Fibroblast of skin of abdomen (primary cell): ENCODE measurements at places on chromosomes 7 and 10.

GRCh38 chr10:59585046-59585700, 124.5 kb downstream of the SLC16A9 start:
- peak; percentile 55 for DNase-seq

DNA sequence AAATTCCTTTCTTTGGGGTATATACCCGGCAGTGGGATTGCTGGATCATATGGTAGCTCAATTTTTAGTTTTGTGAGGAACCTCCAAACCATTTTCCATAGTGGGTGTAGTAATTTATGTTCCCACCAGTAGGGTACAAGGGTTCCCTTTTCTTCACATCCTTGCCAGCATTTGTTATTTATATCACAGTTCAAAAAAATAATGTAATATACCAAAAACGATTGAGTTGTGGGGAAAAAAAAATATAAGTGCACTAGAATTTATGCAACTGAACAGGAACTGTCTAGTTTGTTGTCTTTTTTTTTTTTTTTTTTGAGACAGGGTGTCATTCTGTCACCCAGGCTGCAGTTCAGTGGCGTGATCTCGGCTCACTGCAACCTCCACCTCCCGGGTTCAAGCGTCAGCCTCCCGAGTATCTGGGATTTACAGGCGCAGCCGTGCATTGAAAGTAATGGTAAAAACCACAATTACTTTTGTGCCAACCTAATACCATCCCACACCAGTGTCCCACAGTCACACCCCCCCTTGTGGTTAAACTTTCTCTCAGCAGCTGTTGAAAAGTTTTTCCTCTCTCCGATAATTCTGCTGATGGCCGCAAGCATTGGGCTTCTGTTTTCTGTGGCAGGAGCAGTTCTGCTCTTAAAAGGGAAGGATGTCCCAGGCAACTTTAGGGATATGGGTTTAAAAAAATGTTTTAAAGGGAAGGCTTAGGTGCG, 6.8 kb upstream of the LAT2 start:
- DNase-seq: peak; percentile 49

DNA sequence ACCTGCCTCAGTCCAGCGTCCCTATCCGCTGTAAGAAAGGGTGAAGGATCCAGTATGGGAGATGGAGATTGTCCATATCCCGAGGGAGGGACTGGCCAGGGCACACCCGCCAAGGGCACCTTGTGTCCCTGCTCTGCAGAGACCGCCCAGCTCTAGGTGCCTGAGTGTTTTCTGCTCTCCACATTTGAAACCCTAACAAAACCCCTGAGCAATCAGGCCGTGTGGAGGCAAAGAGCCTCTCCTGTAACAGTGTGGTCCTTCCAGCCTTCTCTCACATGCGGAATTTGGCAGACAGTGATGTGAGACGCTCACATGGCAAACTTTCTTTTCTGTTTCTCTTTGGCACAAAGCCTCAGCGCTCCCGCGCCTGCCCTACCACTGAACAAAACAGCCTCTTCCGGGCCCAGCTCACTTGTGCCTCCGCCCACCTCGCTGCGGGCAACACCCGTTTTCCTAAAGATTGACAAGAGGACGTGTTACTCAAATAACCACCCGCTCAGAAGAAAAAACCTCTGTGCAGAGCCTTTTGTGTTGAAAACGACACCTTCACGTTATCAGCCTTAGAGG, 514.8 kb downstream of the DNAJB6 start:
- no peak for DNase-seq

GRCh38 chr10:85515316-85515715, 851.3 kb downstream of the GRID1 start:
- no peak for DNase-seq

- DNase-seq: no peak
Observed at GRCh38 chr10:63261496-63261895, 128.4 kb downstream of the NRBF2 start.

DNA sequence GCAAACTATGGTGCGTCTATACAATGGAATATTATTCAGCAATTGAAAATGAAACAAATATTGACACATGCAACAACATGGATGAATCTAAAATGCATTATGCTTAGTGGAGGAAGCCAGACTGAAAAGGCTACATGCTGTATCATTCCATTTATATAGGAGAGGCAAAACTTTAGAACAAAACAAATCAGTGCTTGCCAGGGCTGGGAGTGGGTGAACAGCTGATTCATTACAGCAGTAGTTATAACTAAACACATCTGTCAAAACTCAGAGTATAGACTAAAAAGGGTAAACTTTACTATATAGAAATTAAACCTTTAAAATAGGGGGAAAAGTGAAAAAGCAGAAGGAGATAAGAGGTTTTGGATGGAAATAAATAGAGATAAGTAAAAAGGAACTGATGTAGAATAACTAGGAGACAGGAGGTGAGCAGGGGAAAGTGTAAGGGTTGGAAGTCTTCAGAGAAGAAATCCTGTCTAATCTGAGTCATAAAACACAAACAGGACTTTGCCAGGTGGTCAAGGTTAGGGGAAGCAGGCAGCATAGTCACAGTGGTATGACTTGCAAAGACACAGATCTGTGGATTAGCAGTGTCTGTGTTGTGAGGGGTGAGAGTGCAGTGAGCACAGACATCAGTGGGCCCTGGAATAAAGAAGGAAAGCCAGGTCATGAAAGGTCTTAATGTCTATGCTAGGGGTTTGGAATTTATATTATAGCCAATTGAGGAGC, 349.8 kb downstream of the PHTF2 start:
- DNase-seq: peak; percentile 6

- no peak for DNase-seq
Observed at GRCh38 chr10:125154529-125154928, 5.8 kb downstream of the CTBP2 start.

DNA sequence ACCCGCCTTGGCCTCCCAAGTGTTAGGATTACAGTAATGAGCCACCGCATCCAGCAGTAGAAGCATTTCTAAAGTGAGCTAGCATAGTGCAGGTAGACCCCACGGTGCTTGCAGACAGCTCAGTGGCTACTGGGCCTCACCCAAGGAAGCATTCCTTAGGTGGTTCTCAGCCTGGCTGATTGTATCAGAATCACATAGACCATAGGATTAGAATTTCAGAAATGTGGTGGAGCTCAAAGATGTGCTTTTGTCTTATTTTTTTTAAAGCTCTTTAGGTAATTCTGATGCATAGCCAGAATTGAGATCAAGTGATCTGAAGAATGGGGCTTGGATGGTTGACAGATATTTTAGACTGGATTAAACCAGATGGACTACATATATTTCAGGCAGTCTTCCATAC, 10.9 kb downstream of the ANLN start:
- peak; percentile 67 for DNase-seq

DNA sequence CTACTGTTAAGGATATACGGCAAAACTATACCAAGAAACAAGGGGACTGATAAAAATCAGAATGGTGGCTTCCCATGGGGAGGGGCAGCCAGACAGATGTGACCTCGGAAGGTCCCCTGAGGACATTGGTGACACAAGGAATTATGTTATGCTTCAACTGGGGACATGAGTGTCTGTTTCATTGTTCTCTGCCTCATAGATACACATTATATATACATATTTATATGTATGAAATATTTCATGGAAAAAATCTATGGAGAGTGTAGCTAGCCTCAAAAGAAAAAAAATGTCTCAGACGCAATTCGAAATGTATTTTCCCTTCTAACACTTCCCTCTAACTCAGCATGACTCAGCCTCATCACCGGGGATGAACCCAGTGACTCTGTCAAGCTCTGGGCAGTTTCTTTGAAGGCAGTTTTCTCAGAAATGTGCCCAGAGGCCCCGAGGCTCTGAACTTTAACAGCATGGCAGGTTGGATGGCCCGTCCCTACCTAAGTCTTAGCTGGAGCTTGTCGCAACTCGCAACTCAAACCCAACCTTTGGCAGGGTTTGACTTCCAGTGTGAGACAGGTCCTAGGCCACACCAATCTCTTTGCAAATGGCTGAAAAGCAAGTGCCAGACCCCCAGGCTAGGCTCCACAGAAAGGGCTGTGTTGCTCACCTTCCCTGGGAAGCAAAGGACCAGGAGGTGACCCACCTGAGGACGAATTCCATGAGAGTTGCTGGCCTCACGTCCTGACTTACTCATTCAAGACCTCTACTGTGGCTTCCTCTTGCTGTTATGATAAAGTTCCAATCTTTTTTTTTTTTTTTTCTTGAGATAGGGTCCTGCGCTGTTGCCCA, 86.9 kb downstream of the CARD11 start:
- peak; percentile 53 for DNase-seq

- DNase-seq: no peak
Observed at GRCh38 chr7:50640779-50641178, 75.6 kb upstream of the DDC start.

DNA sequence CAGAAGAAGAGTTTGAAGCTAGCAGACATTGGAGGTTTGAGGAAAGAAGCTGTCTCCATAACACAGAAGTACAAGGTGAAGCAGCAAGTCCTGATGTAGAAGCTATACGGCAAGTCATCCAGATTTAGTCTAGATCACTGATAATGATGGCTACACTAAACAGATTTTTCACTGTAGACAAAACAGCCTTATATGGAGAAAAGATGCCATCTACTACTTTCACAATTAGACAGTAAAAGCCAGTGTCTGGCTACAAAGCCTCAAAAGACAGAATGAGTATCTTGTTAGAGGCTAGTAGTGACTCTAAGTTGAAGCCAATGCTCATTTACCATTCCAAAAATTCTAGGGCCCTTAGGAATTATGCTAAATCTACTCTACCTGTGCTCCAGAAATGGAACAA, 85.1 kb downstream of the SNX13 start:
- DNase-seq: no peak

GRCh38 chr7:77843194-77843593, 44.6 kb downstream of the PHTF2 start:
- DNase-seq: no peak

DNA sequence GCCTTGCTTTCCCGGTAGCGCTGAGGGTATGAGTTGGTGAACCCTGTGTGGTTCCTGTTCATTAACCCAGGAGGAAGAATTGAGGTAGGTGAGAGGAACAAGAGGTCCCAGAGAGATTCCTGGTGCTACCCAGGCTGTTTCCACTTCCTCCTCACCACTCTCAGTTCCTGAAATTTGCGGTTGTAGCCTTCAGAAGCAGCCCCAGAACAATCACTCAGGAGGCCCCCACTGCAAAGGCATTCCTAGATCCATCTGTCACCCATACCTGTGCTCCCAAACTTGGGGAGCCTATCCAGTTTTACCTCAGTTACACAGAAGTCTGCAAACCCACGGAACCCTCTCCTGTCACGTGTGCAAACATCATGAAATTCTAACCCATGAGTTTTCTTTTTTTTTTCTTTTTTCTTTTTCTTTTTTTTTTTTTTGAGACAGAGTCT, 9.0 kb upstream of the PIP4K2A start:
- DNase-seq: no peak

DNA sequence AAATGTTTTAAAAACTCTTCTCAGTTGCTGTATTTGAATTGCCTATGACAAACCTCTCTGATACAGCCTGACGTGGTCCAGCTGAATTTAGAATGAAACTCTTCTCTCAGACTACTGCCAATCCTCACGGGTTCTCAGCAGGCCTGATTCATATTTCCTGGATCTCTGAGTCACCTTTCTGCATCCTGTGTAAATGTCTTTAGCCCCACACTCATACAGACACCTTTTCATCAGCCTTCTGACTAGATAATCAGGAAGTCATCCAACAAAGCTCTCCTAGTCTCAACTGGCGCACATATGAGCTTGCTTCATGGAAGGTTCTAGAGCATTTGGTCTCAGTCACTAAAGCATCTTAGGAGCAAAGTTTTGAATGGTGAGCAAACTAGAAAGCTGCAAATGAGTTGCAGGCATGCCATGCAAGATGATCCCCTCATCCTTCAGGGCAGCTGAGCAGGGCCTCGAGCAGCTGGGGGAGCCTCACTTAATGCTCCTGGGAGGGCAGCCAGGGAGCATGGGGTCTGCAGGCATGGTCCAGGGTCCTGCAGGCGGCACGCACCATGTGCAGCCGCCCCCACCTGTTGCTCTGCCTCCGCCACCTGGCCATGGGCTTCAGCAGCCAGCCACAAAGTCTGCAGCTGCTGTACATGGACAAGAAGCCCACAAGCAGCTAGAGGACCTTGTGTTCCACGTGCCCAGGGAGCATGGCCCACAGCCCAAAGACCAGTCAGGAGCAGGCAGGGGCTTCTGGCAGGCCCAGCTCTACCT, 182.8 kb downstream of the ARHGAP12 start:
- peak; percentile 96 for DNase-seq

DNA sequence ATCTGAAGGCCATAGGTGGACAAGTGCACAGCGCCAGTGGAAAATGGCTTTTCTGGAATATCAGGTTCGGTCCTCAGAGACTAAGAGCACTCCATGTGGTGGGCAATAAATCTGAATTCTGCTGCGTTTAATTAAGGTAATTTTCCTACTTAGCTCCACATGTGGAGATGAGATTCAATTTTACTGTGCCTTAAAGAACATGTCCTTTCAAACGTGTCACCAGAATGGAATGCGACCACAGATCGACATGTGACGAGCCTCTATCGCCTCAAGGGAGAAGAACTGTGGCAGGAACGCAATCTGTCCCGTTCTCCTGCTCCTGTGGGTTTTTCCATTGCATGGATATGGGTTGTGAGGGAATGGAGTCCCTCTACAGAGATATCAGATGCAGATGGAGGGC, 205.3 kb upstream of the ZNF32 start:
- DNase-seq: peak; percentile 93

DNA sequence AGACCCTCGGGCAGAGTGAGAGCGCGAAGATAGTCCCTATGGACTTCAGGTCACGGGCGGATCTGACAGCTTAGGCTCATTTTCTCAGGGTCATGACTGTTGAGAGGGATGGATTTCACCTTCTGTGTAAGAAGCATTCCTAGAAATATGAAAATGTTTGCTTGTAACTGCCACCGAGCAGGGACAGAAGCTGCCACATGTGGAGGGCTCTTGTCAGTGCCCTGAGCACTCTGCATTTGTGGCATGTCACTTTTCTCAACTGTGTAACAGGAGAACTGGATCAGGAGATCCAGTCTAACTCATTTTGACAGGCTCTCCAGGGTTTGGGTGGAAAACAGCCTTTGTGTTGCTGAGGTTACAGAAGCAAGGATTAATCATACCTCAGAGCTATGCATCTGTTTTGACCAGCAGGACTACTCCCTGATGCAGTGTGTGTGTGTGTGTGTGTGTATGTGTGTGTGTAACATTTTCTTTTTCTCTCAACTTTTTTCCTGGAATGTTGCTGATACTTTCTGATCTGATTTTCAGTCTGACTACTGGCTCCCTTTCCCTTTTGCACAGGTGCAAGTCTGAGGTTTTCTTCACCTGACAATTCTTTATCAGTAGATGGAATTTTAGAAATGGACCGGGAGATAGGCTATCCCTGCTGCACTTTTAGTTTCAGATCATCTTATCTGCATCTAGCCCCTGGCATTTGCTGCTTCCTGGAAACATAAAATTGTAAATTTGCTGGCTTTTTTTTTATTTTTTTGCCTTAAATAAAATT, 183.3 kb downstream of the STK31 start:
- peak; percentile 67 for DNase-seq

GRCh38 chr7:9149499-9150082, 716.2 kb downstream of the NXPH1 start:
- DNase-seq: peak; percentile 4

- no peak for DNase-seq
Observed at GRCh38 chr10:103545771-103546281, 52.3 kb downstream of the NEURL1 start.

GRCh38 chr10:4780782-4781181, 45.2 kb upstream of the AKR1E2 start:
- peak; percentile 83 for DNase-seq

DNA sequence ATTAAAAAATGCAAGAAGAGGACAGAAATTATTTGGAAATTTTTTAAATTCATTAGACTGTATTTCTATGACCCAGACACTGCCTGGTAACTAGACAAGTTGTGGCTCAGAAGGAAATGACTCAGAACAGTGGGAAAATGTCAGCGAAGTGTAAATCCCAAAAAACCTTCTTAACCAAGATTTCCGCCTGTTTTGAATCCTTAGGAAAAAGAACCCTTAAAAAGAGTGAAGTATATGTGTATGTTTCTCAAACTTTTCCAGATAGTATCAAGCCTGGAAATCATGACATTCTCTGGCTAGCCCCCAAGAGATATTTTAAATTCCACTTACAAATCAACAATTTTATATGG, 42.7 kb upstream of the PLXNA4 start:
- DNase-seq: peak; percentile 77
